AML-193 (cell line): ENCODE measurements at places on chromosomes 2 and 18.

DNA sequence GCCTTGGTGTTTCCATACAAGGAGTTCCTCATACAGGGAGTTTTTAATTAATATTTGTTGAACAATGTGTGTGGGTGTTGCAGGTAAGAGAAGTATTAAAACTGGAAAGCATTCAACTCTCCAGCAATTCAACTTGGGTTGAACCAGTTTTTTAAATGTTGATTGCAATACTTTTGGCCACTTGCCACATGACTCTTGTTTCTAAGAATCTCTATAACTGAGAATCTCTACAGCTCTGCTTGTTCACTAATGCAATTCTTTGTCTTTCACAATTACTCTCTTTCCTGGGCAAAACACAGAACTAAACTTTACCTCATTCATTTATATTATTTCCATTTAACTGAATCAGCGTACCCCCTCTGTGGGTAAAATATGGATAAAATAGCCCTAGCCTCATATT lies 429.4 kb downstream of the ARHGAP15 start:
- peak; percentile 61 for DNase-seq

DNA sequence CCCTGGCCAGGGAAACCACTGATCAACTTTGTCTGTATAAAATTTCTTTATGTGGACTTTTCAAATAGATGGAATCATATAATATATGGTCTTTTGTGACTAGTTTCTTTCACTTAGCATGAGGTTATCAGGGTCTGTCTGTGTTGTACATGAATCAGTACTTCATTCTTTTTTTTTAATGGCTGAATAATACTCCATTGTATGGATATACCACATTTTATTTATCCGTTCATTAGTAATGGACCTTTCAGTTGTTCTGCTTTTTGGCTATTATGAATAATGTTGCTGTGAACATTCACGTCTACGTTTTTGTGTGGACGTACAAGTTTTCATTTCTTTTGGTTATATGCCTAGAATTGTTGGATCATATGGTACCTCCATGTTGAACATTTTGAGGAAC lies 69.1 kb upstream of the GAREM2 start:
- DNase-seq = no peak

DNA sequence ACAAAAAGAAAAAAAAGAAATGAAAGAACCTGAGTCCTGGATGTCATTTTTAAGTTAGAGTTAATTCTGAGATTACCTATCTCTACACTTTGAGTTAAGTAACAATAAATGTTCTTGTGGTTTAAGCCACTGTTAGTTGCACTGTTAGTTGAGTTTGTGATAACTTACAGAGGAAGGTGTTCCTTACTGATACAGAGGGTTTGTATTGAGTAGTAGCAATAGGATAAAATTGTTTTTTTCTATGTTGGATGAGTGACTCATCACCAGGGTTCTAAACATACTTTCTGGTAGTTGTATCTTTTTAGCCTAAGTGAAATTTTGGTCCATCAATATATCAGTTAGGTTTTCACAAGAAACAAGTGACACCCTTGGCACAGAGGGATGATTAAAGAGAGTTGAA lies 4.0 kb upstream of the LCLAT1 start:
- DNase-seq = no peak

GRCh38 chr2:44126106-44126797 lies 42.4 kb upstream of the PPM1B start:
- DNase-seq = no peak
